ENCODE measurements at places on chromosomes 11 and 22. TPM values are rescaled to one million over a fixed set of nuclear protein-coding genes. Genes with fewer than 3 reads are reported as not detected.

Gene OVOL1
- total RNA-seq = not detected

Gene STK33
- 9.0 TPM for total RNA-seq

Gene TBC1D22A
- 16.5 TPM for total RNA-seq

Gene UBASH3B
- total RNA-seq = 21.9 TPM

Gene HPX
- total RNA-seq = 0.38 TPM

Gene OR8D4
- total RNA-seq = not detected

Gene APOA4
- total RNA-seq = not detected

Gene OTOG
- not detected for total RNA-seq

Gene TRIM48
- total RNA-seq = not detected

Gene CEND1
- total RNA-seq = not detected

Gene VPS11
- total RNA-seq = 24.4 TPM

Gene PRCP
- 27.1 TPM for total RNA-seq

Gene TEAD1
- 63.4 TPM for total RNA-seq

Gene ZP1
- 0.16 TPM for total RNA-seq

Gene EXPH5
- 3.9 TPM for total RNA-seq

Gene APOA1
- not detected for total RNA-seq

Gene MOGAT2
- total RNA-seq = not detected

Gene SCN2B
- 0.13 TPM for total RNA-seq

Gene PHLDA2
- 45.0 TPM for total RNA-seq

Gene JRKL
- 3.6 TPM for total RNA-seq

Gene DDIAS
- 10.4 TPM for total RNA-seq

Gene C1QTNF5
- 8.5 TPM for total RNA-seq

Gene C2CD3
- 14.7 TPM for total RNA-seq

Gene RASSF10
- total RNA-seq = 2.3 TPM

Gene MYRF
- total RNA-seq = 93.3 TPM

Gene GNG3
- total RNA-seq = not detected

Gene ACRV1
- not detected for total RNA-seq

Gene HEPACAM
- not detected for total RNA-seq

Gene TMEM191C
- 0.98 TPM for total RNA-seq

Gene TPBGL
- 0.33 TPM for total RNA-seq

Gene MAPK8IP2
- 1.0 TPM for total RNA-seq

Gene MYO18B
- not detected for total RNA-seq

Gene FAR1
- total RNA-seq = 24.9 TPM

Gene CWC15
- total RNA-seq = 24.0 TPM

Gene KRTAP5-1
- not detected for total RNA-seq

Gene NCAM1
- 20.0 TPM for total RNA-seq
